Thoracic aorta (tissue), 2 donors: ENCODE measurements at places on chromosomes 2 and 18. TPM values are rescaled to one million over a fixed set of nuclear protein-coding genes. Genes with fewer than 3 reads are reported as not detected.

The KIF1A gene
- total RNA-seq = 0.92 TPM

The CENPA gene
- not detected for total RNA-seq

The SLC23A3 gene
- total RNA-seq = 1.4 TPM

The PPP1R1C gene
- not detected for total RNA-seq

The SPAG16 gene
- 7.4 TPM for total RNA-seq

The TRIB2 gene
- total RNA-seq = 81.4 TPM

The ADD2 gene
- 1.6 TPM for total RNA-seq

The RBM43 gene
- 5.3 TPM for total RNA-seq

The RAD51AP2 gene
- total RNA-seq = not detected

The MROH2A gene
- not detected for total RNA-seq

The TGFA gene
- 1.9 TPM for total RNA-seq

The HJURP gene
- 1.6 TPM for total RNA-seq

The PLA2R1 gene
- 28.7 TPM for total RNA-seq

The CXCR1 gene
- total RNA-seq = 0.41 TPM

The PRKAG3 gene
- not detected for total RNA-seq

The MERTK gene
- 69.9 TPM for total RNA-seq

The ALK gene
- total RNA-seq = 2.0 TPM
